Left lobe of liver (tissue), 2 donors: ENCODE measurements at places on chromosomes 4 and X. TPM values are rescaled to one million over a fixed set of nuclear protein-coding genes. Genes with fewer than 3 reads are reported as not detected.

DNA sequence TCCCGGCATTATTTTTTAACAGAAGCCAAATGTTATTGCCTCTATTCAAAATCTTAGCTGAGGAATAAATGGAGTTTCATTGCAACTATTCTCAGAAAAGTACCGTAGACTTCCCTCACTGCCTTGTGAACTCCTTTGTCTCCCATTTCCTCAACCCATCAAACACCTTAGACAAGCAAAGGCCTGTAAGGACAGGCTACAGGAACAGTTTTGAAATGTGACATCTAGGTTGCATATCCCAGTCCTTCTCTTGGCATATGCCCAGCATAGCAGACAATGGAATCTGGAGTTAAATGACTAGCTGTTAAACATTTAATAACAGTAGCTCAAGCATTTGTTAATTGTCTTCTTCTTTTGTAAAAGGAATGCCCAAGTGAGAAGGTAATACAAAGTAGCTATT, 1371.7 kb downstream of the STIM2 start:
- DNase-seq = no peak

GRCh38 chrX:52410439-52411394, 41.9 kb downstream of the XAGE2 start:
- no peak for DNase-seq

DNA sequence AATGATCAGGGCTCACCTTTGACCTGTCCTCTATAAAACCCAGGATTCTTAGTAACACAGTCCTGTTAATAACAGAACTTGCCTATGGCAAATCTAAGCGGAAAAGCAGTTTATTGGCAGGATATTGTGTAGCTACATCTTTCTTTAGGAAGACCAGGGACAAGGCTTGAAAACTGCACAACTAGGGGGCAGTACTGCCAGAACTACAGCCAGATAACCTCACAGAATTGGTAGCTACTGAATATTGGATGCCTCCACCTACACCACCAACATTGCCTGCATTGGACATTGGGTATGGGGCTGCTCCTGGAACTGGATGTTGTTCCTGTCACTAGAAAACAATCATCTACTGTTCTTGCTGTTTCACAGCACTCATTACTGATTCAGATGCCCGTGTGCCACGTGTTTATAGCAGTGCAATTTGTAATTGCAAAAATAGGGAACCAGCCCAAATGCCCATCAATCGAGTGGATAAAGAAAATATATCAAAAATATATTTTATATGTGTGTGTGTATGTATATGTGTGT, 47.4 kb downstream of the REPS2 start:
- DNase-seq = no peak

- DNase-seq = no peak
These were observed 241.8 kb downstream of the GALNTL6 start for GRCh38 chr4:172055046-172055445.

The COL4A5 gene
- 2.9 TPM for total RNA-seq

The EFHC2 gene
- total RNA-seq = 0.10 TPM
